ENCODE measurements at places on chromosomes 3 and 15.

- peak; percentile 41 for DNase-seq
- H3K4me3 ChIP-seq, result no peak overlapping the region
- H3K4me1 ChIP-seq, result no peaks in the 10 kb centered on the region
- no peaks in the 10 kb centered on the region for H3K36me3 ChIP-seq
- H3K27me3 ChIP-seq, result peaks cover 4% of the 10 kb centered on the region
Observed at GRCh38 chr3:14798231-14798630, 20.5 kb upstream of the FGD5 start.

GRCh38 chr15:42226648-42227047, 18.5 kb upstream of the VPS39 start:
- H3K4me1 ChIP-seq, result no peaks in the 10 kb centered on the region
- no peak overlapping the region for H3K4me3 ChIP-seq
- H3K27ac ChIP-seq, result no peak overlapping the region
- no peaks in the 10 kb centered on the region for H3K27me3 ChIP-seq
- peaks cover 86% of the 10 kb centered on the region for H3K36me3 ChIP-seq
- DNase-seq, result no peak

DNA sequence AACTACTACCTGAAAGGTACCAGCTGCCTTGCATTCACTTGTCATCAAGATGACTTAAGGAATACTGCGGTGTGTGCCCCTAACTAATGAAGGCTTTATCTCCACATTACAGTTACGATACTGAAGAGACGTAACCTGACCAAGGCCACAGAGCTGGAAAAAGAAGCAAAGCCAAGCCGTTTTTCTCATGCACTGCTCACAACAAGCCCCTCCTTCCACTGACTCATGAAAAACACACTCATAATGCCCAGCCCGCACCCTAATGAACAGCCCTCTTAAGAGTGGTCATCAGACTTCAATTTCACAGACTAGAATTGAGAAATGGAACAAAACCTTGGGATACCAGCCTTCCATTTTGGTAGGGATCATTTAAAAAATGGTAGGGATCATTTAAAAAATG, 11.6 kb downstream of the PSMD6 start:
- no peaks in the 10 kb centered on the region for H3K27me3 ChIP-seq
- H3K27ac ChIP-seq, result no peak overlapping the region
- no peak overlapping the region for H3K4me3 ChIP-seq
- DNase-seq, result no peak

DNA sequence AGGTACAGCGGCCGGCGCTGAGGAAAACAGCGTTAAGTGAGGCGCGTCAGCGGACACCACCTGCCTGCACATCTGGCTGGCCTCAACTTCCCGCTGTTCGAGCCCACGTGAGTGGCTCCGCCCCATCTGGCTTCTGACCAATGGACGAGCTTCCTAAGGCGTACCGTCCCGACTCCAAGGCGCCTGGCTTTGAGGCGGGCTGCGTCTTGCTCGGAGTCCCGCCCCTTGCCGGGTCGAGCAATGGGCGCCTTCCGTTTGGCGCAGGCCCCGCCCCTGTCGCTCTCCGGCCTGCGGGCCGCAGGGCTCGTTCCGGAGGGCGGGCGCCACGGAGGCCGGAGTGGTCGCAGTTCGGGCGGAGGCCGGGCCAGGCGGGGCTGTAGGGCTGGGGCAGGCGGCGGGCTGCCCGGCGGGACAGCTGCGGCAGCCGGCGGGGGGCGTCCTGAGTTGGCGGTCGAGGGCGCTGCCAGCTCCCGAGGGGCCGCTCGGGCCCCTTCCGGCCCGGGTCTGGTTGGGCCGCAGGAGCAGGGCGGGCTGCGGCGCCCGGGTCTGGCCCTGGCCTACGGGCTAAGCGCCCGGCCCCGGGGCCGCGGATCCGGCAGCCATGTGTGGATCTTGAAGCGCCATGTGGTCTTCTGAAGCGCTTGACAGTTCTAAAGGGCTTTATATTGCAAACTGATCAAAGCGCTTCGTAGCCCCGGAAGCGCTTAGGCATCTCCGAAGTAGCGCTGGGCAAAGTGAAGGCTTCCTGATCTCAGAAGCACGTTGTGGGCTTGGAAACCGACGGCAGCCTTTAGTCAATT, at the start of gene TATDN2:
TATDN2 (plus strand) TSS at position 276 of the 800 bp plus-strand sequence. CDS start 742 bp downstream, outside the sequence.
- peak within 1 kb of the TSS; percentile 97 for H3K4me3 ChIP-seq
- DNase-seq, result peak; percentile 97
- H3K27ac ChIP-seq, result peak within 1 kb of the TSS; percentile 95
- peaks cover 32% of the 10 kb centered on the region for H3K4me1 ChIP-seq
- no peaks in the 10 kb centered on the region for H3K27me3 ChIP-seq

GRCh38 chr3:130854208-130854864, 39.5 kb upstream of the ATP2C1 start:
- no peak for DNase-seq
- H3K27ac ChIP-seq, result no peak overlapping the region
- no peaks in the 10 kb centered on the region for H3K27me3 ChIP-seq
- H3K4me3 ChIP-seq, result no peak overlapping the region
- no peaks in the 10 kb centered on the region for H3K36me3 ChIP-seq
- H3K4me1 ChIP-seq, result peaks cover 34% of the 10 kb centered on the region

DNA sequence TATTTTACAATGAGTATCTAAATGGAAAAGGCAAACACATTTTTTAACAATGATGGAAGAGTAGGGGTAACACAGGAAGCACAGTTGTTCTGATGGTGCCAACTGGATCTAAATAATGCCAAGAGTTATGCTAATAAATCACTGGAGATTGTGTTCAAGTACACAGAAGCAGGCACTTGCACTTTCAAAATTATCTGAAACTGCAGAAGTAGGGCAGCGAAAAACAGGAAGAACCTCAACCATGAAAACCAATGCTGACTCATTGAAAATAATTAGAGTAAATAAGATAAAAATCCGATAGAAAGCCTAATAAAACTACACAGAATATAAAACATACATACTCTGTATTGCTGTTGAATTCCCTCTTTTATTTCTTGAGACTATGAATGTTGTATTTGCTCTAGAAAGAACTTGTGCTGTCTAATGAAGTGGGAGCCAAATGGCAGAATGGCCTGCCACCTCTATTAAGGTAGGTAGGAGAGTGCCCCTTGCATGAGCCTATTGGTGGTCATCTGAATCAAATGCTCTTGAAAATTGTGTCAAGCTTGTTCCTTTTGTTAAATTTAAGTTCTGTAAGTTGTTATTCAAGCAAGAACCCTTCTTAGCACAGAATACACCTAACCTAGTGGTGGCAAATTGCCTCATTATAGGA, 93.7 kb downstream of the ABI3BP start:
- H3K4me3 ChIP-seq, result no peak overlapping the region
- no peaks in the 10 kb centered on the region for H3K36me3 ChIP-seq
- peaks cover 15% of the 10 kb centered on the region for H3K4me1 ChIP-seq
- no peaks in the 10 kb centered on the region for H3K27me3 ChIP-seq
- no peak for DNase-seq
- no peak overlapping the region for H3K27ac ChIP-seq

GRCh38 chr3:168472783-168473182, 377.1 kb upstream of the GOLIM4 start:
- no peaks in the 10 kb centered on the region for H3K36me3 ChIP-seq
- H3K4me1 ChIP-seq, result no peaks in the 10 kb centered on the region
- no peak overlapping the region for H3K4me3 ChIP-seq
- H3K27ac ChIP-seq, result no peak overlapping the region
- H3K27me3 ChIP-seq, result no peaks in the 10 kb centered on the region
- DNase-seq, result no peak

- no peak for DNase-seq
- no peak overlapping the region for H3K4me3 ChIP-seq
- no peak overlapping the region for H3K27ac ChIP-seq
- H3K4me1 ChIP-seq, result no peaks in the 10 kb centered on the region
- peaks cover 2% of the 10 kb centered on the region for H3K27me3 ChIP-seq
- H3K36me3 ChIP-seq, result no peaks in the 10 kb centered on the region
Observed at GRCh38 chr15:81085213-81085612, 48.9 kb upstream of the CFAP161 start.

DNA sequence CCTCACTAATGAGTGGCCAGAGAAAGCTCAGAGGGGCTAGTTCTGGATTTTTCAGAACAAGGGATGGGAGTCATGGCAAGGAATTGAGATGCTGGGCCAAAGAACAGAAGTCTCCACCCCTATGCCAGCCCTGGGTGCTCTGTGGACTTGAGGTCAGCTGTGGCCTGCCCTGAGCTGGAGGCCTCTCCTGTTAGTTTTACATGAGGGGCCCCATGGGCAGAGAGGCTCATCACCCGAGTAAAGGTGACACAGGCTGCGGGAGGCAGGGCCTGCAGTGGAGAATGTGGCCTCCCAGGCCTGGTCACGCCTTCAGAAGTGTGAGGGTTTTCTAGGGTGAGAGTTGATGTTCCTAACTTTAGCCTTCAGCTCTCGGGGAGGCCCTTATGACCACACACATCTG, 44.9 kb downstream of the ABHD5 start:
- H3K4me3 ChIP-seq, result no peak overlapping the region
- H3K36me3 ChIP-seq, result no peaks in the 10 kb centered on the region
- no peaks in the 10 kb centered on the region for H3K27me3 ChIP-seq
- no peak overlapping the region for H3K27ac ChIP-seq

DNA sequence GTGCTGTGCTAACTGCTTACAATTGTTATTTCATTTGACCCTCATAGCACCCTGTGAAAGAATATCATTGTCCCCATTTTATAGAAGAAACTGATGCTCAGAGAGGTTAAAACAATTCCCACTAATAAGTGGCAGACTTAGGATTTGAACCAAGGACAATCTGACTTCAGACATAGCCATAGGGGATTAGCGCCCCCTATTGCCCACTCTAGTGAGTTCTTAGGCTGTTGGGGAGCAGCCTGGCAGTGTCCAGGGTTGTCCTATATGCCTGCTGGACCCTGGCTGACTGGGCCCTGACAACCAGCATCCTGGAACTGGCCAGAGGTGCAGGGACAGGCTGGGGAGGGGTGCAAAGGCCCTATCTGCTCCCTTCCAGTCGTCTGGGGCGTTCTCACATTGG, 15.4 kb downstream of the DPH3 start:
- H3K4me1 ChIP-seq, result peaks cover 18% of the 10 kb centered on the region
- H3K4me3 ChIP-seq, result no peak overlapping the region
- H3K27me3 ChIP-seq, result no peaks in the 10 kb centered on the region

GRCh38 chr15:26628071-26628470, 144.8 kb downstream of the GABRB3 start:
- H3K27me3 ChIP-seq, result no peaks in the 10 kb centered on the region
- H3K4me3 ChIP-seq, result peak overlapping the region; percentile 30
- H3K4me1 ChIP-seq, result no peaks in the 10 kb centered on the region
- no peak overlapping the region for H3K27ac ChIP-seq

- H3K36me3 ChIP-seq, result no peaks in the 10 kb centered on the region
- no peak overlapping the region for H3K4me3 ChIP-seq
- H3K27ac ChIP-seq, result peak overlapping the region; percentile 76
- H3K4me1 ChIP-seq, result peaks cover 56% of the 10 kb centered on the region
Observed at GRCh38 chr3:152315623-152316022, 46.9 kb downstream of the MBNL1 start.

GRCh38 chr15:100997442-100997841, 78.3 kb downstream of the LRRK1 start:
- H3K4me1 ChIP-seq, result peaks cover 3% of the 10 kb centered on the region
- no peak overlapping the region for H3K27ac ChIP-seq
- peaks cover 12% of the 10 kb centered on the region for H3K36me3 ChIP-seq
- no peak for DNase-seq
- no peaks in the 10 kb centered on the region for H3K27me3 ChIP-seq
- no peak overlapping the region for H3K4me3 ChIP-seq

DNA sequence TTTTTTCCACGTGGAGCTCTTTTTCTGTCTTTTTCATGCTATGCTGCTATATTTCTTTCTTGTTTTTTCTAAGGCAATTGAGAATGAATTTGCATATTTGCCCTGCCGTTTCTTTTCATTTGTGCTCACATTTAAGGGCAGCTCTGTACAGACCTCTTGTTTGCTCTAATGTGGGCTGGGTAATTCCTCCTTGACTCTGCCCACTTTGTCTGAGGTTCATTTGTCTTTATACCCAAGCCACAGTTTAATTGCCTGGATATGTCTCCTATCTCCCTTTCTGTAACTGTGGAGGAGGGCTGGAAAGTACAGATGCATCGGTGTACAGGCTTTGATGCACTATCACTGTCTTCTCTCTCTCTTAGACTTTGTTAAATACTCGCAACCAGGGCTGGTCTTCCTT, 195.9 kb downstream of the EPHB1 start:
- H3K4me1 ChIP-seq, result no peaks in the 10 kb centered on the region
- DNase-seq, result no peak
- H3K36me3 ChIP-seq, result no peaks in the 10 kb centered on the region
- no peak overlapping the region for H3K4me3 ChIP-seq
- H3K27me3 ChIP-seq, result no peaks in the 10 kb centered on the region
- no peak overlapping the region for H3K27ac ChIP-seq

GRCh38 chr15:45200799-45201556, 13.2 kb upstream of the SHF start:
- H3K27ac ChIP-seq, result peak overlapping the region; percentile 94
- peaks cover 8% of the 10 kb centered on the region for H3K4me1 ChIP-seq
- DNase-seq, result peak; percentile 88
- no peaks in the 10 kb centered on the region for H3K27me3 ChIP-seq
- H3K4me3 ChIP-seq, result peak overlapping the region; percentile 77

DNA sequence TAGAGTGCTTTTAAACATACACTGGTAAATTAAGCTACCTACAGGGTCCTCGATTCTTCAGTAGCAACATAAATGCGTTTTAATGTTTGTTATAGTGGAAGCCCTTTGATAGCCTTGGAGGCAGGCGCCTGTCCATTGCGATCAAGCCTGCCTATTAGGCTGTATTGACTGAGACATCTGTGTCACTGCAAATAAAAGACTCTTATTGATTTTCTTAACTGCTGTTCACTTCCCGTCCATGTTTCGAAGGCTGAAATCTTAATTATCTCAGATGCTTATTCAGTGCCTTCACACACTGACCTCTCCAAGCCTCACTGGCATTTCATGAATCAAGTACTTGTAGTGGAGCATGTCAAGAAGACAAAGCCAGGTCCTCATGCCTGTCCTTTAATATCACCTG, 51.1 kb downstream of the MAP2K5 start:
- DNase-seq, result no peak
- no peaks in the 10 kb centered on the region for H3K4me1 ChIP-seq
- peaks cover 27% of the 10 kb centered on the region for H3K36me3 ChIP-seq
- no peak overlapping the region for H3K4me3 ChIP-seq
- no peaks in the 10 kb centered on the region for H3K27me3 ChIP-seq
- H3K27ac ChIP-seq, result no peak overlapping the region

GRCh38 chr3:128800241-128801187, 74.5 kb downstream of the RAB7A start:
- peaks cover 53% of the 10 kb centered on the region for H3K36me3 ChIP-seq
- no peak for DNase-seq
- H3K27me3 ChIP-seq, result no peaks in the 10 kb centered on the region
- peak overlapping the region; percentile 8 for H3K27ac ChIP-seq

- no peak overlapping the region for H3K4me3 ChIP-seq
- H3K27ac ChIP-seq, result no peak overlapping the region
- H3K27me3 ChIP-seq, result no peaks in the 10 kb centered on the region
- peaks cover 53% of the 10 kb centered on the region for H3K4me1 ChIP-seq
- H3K36me3 ChIP-seq, result peaks cover 8% of the 10 kb centered on the region
- DNase-seq, result no peak
Observed at GRCh38 chr15:52042051-52042851, 23.2 kb downstream of the MAPK6 start.
